ENCODE measurements at places on chromosomes 16 and 17.
A peak's percentile ranks its signal among the peaks of the same experiment; 100 is the strongest.

DNA sequence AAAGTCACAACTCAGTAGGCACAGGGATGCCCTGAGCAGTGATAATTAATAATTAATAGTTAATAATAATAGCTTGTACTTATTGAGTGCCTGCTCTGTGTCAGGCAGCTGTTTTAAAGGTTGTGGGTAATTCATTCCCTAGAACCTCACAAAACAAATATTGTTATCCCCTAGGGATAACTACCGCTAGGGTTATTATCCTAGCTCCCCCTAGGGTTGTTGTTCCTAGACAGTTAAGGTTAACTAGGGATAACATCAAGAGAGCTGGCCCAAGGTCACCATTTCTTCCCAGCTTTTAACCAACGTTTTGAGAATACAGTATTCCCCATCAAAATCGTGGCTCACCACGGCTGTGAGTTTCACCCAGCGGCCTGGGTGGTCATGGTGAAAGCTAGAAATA is 180.1 kb downstream of the PRKCB start:
- no peak for DNase-seq

DNA sequence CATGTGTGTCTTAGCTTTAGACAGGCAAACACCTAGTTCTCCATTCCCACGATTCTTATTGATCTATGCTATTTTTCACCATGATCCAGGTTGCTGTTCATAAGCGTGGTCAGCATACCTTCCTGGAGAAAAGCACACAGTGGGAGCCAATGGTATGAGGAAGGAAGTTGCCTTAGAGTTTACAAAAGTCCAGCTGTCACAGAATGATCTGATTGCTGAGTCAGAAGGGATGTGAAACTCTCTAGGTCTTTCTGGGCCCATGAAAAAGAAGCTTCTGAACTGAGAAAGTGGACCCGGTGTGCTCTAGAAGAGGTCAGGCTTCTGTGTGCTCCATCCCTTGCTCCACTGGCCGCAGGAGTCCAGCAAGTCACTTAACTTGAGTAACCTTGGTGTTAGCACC is 71.0 kb upstream of the CCL1 start:
- no peak for DNase-seq

DNA sequence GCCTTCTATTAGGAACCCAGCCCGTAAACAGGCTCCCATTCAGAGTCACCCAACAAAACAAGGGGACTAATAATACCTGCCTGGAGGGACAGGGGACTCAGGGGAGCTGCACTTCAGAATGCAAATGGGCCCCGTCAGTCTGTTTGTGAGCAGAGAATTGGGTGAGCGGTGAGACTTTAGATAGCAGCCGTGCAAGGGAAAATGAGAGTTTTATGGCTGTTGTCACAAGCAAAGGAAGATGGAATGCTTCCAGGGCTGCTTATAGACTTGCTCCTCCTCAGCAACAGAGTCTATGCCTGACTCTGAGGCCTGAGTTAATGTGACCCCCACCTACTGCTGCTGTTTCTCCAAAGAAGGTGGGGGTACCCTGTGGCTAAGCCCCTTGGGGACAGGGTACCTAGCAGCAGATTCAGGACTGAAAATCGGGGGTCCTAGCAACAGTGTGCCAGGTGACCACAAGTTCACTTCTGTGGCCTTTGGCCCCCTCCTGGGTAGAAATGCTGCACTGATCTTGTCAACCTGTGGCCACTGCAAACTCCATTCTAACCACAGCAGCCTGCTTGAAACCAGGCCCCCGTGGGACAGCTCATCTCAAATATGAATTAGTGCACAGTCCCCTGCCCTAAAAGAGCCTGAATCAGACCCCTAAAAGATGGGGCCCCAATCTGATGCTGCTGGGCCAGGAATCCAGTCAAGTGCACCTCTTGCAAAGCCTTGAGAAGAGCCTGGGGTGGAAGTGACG is 126.4 kb downstream of the C16orf78 start:
- peak; percentile 33 for DNase-seq

DNA sequence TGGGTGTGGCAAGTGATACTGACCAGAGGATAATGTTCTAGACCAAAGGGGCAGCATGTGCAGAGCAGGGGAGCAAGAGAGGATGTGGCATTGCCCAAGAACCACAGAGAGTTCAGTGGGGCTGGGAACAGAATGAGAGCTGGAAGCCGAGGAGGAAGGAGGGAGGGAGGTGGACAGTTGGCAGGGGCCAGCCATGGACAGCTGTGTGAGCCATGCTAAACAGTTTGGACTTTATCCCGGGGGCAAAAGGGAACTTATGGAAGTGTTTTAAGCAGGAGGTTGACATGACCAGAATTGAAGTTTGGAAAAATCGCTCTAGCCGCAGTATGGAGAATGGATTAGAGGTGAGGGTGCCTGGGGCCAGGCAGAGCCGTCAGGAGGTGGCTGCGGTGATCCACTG is 29.4 kb upstream of the TMEM132E start:
- no peak for DNase-seq

DNA sequence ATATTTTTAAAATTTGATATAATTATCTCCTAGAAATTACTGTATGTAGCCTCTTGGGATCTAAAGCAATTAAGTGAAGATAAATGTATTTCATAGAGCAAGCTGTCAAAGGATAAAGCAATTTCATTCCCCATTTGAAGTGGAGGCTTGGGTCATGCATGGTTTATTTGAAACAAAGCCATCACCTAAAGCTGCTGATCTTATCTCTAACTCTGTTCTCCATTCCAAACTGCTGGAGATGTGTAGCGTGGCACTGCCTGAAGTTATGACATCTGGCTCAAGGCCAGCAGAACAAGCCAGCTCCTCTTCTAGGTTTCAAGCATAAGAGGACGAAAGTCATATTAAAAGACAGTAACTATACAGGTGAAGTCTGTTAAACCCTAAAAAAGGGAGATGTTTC is 83.9 kb downstream of the HIC1 start:
- peak; percentile 82 for DNase-seq

- DNase-seq = no peak
Observed at GRCh38 chr17:12693640-12694039, 27.9 kb downstream of the MYOCD start.

GRCh38 chr17:66782851-66783250 is 52.1 kb upstream of the CACNG5 start:
- no peak for DNase-seq

DNA sequence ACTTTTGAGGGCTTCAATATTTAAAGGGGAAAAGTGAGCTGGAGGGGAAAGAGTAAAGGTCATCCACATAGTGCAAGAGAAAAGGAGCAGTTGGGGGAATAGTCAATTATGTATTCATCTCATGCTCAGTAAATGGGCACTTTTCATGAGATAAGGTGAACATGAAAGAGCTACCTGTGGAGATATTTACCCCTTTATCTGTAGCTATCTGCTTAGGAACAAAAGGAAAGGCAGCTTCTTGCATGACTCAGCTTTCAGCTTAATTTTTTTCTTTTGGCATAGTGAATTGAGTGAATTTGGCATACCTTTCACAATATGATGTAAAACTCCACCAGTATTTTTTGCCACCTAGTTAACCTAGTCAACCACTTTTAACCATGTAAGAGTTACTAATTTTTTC is 26.4 kb downstream of the CPD start:
- no peak for DNase-seq

- no peak for DNase-seq
Observed at GRCh38 chr16:54340531-54340930, 53.9 kb upstream of the IRX3 start.

- no peak for DNase-seq
Observed at GRCh38 chr17:46962374-46962790, 16.7 kb downstream of the RPRML start.

DNA sequence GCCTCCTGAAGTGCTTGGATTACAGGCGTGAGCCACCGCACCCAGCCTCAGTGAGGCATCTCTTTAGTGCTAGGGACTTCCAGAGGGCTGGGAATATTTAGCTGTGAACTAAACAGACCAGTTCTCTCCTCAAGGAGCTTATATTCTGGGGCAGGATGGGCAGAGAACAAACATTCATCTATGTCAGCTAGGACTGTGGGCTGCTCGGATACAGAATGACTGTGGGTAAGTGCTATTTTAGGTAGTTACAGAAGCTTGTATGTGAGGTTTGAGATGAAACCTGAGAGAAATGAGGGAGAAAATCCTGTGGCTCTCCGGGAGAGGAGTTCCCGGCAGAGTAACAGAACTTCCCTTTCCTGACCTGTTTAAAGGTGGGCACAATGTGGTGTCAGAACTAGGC is 6.2 kb upstream of the INPP5K start:
- no peak for DNase-seq

GRCh38 chr17:78794864-78795640 is 13.0 kb upstream of the CYTH1 start:
- no peak for DNase-seq

GRCh38 chr17:35359398-35359797 is 14.0 kb downstream of the SLFN11 start:
- no peak for DNase-seq

DNA sequence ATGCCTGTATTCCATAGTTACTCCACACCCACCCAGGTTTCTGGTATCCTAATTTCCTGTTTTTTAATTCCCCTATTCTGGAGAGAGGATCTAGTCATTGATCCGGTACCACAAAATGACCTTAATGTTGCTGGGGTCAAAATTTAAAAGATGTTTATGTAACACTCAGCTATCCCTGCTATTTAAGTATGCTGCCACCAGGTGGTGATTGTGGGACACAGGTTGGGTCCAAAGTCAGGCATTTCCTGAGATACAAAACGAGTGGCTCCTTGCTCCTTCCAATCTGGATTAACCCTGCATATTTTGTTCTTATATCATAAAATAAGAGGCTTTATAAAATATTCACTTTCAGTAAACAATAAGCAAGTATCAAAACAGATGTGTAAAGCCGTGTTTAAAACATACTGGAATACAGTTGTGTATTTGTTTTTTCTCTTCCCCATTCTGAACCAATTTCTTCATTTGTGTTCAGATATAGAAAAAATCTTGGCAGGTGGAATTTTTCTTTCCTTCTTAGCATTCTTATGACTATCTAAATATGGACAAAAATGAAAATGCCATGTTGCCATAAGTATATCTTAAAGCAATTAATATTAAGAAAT is 16.3 kb downstream of the HS3ST4 start:
- no peak for DNase-seq

- no peak for DNase-seq
Observed at GRCh38 chr16:87724490-87725291, 41.1 kb downstream of the KLHDC4 start.

- no peak for DNase-seq
Observed at GRCh38 chr16:21116148-21116693, 34.4 kb downstream of the DNAH3 start.

DNA sequence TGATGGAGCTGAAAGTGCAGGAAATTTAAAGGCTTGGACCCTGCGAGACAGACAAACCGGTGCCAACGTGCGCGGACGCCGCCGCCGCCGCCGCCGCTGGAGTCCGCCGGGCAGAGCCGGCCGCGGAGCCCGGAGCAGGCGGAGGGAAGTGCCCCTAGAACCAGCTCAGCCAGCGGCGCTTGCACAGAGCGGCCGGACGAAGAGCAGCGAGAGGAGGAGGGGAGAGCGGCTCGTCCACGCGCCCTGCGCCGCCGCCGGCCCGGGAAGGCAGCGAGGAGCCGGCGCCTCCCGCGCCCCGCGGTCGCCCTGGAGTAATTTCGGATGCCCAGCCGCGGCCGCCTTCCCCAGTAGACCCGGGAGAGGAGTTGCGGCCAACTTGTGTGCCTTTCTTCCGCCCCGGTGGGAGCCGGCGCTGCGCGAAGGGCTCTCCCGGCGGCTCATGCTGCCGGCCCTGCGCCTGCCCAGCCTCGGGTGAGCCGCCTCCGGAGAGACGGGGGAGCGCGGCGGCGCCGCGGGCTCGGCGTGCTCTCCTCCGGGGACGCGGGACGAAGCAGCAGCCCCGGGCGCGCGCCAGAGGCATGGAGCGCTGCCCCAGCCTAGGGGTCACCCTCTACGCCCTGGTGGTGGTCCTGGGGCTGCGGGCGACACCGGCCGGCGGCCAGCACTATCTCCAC is at the start of gene NOG:
Gene NOG (plus strand): TSS at position 54 of the 674 bp plus-strand sequence. CDS start 525 bp downstream, at position 579.
- DNase-seq = peak; percentile 61

GRCh38 chr17:1916963-1917715 is 87.3 kb downstream of the RPA1 start:
- DNase-seq = no peak

- no peak for DNase-seq
Observed at GRCh38 chr17:63641692-63642448, 19.7 kb downstream of the MAP3K3 start.

DNA sequence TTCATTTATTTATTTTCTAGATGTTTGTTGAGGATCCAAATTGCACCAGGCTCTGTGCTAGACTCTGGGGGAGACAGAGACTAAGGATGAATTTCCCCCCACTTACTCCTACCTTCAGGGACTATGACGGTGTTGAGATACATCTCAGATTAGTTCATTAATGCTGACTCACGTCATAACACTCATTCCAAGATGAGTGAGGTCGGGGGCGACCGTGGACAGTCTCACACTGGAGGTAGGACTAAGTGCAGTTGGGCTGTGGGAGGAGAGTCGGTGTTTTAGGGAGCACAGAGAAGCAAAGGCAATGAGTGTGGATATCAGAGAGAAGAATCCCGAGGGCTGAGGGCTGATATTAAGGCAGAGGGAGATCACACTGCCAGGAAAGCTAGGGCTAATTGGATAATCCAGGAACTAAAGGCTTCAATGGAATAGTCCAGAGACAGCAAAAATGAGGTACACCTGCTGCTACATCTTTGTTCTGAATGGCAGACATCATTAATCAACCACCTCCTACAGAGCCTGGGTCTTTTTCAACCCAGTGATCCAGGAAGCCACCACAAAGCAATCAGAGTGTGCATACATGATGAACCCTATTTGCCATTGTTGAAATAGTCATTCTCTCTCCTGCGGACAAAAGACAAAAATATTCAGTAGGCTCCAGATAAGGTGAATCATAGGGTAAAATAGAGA is 38.6 kb upstream of the CACNG4 start:
- no peak for DNase-seq

DNA sequence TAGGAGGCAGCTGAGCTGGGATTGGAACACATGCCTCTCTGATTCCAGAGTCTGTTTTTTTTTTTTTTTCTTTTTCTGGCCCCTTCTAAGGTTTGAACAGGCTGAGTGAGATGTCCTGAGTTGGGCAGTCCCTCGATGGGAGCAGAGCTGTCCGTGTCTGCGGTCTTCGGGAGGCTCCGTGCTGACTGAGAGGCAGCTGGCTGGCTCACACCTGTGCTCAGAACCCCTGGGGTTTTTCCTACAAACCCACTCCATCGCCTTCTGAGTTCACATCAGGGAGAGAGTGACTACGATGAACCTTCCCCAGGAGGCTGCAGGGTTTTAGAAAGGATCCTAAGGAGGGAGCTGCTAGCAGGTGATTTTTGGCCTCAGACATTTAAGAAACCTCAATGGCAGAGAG is 92.5 kb downstream of the IRF8 start:
- DNase-seq = no peak

GRCh38 chr16:54034684-54035083 is 251.9 kb downstream of the IRX3 start:
- DNase-seq = no peak
